ENCODE measurements at places on chromosomes 7 and 10. TPM values are rescaled to one million over a fixed set of nuclear protein-coding genes. Genes with fewer than 3 reads are reported as not detected.

HOXA11 gene
- not detected for total RNA-seq

- no peaks in the 10 kb centered on the region for H3K4me1 ChIP-seq
- peak; percentile 25 for DNase-seq
- H3K27ac ChIP-seq = no peak overlapping the region
- H3K4me3 ChIP-seq = no peak overlapping the region
These were observed 392.1 kb upstream of the PODXL start for GRCh38 chr7:131948434-131949053.

TYW1B gene
- total RNA-seq = 5.1 TPM

UFSP1 gene
- 4.3 TPM for total RNA-seq

GRCh38 chr7:155741805-155742204, 70.5 kb downstream of the SHH start:
- H3K27me3 ChIP-seq = no peaks in the 10 kb centered on the region
- DNase-seq = no peak
- H3K4me1 ChIP-seq = no peaks in the 10 kb centered on the region
- no peak overlapping the region for H3K27ac ChIP-seq
- H3K36me3 ChIP-seq = peaks cover 75% of the 10 kb centered on the region

FAM53B gene
- total RNA-seq = 10.6 TPM

DNA sequence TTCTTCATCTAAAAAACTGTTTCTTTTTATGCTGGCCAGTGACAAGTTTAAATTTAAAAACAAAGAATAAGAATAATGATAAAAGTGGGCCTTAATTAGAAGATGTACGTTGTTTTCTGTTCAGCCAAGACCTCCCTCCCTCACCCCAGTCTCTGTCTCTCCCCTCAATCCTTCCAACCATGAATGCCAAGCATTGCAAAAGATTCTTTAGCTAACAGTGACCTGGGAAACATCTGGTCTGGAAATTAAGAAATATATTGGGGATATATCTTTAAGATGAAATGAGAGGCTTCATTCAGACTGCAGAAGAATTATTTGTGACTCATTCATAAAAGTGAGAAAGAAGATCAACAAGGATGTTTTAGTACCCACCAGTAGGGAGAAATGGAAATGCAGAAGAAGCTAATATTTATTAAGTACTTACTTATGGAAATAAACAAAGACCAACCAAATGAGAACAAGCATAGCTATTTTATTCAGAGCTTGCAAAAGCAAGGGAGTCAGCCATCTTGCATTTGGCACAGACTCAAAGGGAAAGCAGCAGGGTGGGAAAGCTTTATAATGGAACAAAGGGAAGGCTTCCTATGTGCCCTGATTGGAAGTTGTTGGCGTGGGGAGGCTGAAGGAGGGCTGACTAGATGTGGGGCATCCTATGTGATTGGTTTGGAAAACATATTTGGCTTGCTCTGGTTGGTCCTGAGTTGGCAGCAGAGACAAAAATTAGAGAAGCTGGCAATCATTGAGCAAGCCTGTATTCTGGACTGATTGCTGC, 595.4 kb upstream of the GHITM start:
- H3K4me1 ChIP-seq = no peaks in the 10 kb centered on the region
- H3K36me3 ChIP-seq = no peaks in the 10 kb centered on the region
- DNase-seq = no peak
- H3K27ac ChIP-seq = no peak overlapping the region
- no peak overlapping the region for H3K4me3 ChIP-seq

Measured in H9 (cell line).